HFFc6 (cell line): ENCODE measurements at places on chromosomes 13 and 19. TPM values are rescaled to one million over a fixed set of nuclear protein-coding genes. Genes with fewer than 3 reads are reported as not detected.

Gene C19orf85
- total RNA-seq = not detected in 3 replicates

DNA sequence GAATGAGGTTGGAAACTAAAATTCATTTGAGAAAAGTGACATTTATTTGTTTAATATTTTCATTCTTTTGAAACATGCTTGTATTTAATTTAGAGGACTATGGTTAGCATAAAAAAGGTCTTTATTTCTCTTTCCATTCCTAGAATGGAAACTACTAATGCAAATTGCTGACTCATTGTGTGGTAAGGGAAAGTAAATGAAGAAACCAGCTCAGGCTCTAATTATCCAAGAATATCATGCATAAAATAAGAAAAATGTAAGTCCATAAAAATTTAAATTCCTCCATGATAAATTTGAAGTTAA lies 777.0 kb upstream of the SLITRK1 start:
- peak overlapping the region; percentile 71 for H3K27ac ChIP-seq
- DNase-seq = no peak
- H3K27me3 ChIP-seq = no peaks in the 10 kb centered on the region
- H3K4me3 ChIP-seq = peak overlapping the region; percentile 55
- H3K36me3 ChIP-seq = peaks cover 8% of the 10 kb centered on the region

DNA sequence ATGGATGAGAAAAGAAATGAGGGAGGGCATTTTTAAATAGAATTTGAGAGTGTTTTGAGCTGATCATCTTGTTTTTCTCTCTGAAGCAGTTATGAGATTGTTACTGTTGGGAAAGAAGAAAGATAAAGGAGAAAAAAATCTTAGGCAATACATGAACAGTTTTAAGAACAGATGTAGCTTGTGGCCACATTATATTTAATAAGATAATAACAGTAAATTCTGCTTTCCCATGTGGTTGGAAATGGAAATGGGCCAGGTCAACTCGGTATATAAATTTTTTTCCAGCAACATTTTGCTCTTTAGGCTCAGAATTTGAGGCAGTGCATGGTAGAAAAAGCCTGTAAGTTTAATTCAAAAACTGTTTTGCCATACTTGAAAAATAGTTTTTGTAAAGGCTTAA lies 118.7 kb downstream of the POSTN start:
- no peaks in the 10 kb centered on the region; the same call in 1 of the 2 replicates for H3K27me3 ChIP-seq
- peaks cover 71% of the 10 kb centered on the region for H3K4me1 ChIP-seq
- no peaks in the 10 kb centered on the region for H3K36me3 ChIP-seq
- no peak for DNase-seq
- no peak overlapping the region for H3K27ac ChIP-seq

Gene WDR88
- total RNA-seq = not detected in 3 replicates

GRCh38 chr13:34011552-34012085 lies 193.7 kb downstream of the RFC3 start:
- H3K4me1 ChIP-seq = no peaks in the 10 kb centered on the region; the same call in 1 of the 2 replicates
- no peak for DNase-seq
- no peak overlapping the region for H3K4me3 ChIP-seq
- H3K27ac ChIP-seq = no peak overlapping the region

DNA sequence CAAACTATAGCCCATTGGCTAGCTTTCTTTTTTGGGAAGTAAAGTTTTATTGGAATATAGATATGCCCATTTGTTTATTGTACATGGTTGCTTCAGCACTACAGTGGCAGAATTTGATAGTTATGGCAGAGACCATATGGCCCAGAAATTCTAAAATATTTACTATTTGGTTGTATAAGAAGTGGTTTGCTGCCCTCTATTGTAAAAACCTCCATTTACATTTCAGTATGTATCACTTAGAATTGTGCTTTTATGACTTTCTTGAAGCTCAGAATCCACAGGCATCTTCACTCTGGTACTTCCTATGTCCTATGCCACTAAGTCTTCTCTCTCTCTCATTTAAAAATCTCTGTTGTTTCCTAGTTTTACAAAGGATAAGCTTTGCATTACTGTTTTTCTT lies 37.7 kb downstream of the DLEU7 start:
- peaks cover 4% of the 10 kb centered on the region; the same call in 1 of the 2 replicates for H3K4me1 ChIP-seq
- peaks cover 12% of the 10 kb centered on the region for H3K27me3 ChIP-seq
- H3K36me3 ChIP-seq = no peaks in the 10 kb centered on the region
- no peak overlapping the region for H3K4me3 ChIP-seq
- no peak overlapping the region for H3K27ac ChIP-seq

- peaks cover 9% of the 10 kb centered on the region; the same call in 1 of the 2 replicates for H3K4me1 ChIP-seq
- peaks cover 2% of the 10 kb centered on the region; the same call in 1 of the 2 replicates for H3K27me3 ChIP-seq
- no peak overlapping the region for H3K27ac ChIP-seq
- no peaks in the 10 kb centered on the region for H3K36me3 ChIP-seq
Observed at GRCh38 chr13:38687246-38688229, 661 bp downstream of the FREM2 start.

- peaks cover 4% of the 10 kb centered on the region for H3K27me3 ChIP-seq
- peaks cover 18% of the 10 kb centered on the region; the same call in 1 of the 2 replicates for H3K4me1 ChIP-seq
- peaks cover 10% of the 10 kb centered on the region for H3K36me3 ChIP-seq
- H3K27ac ChIP-seq = no peak overlapping the region
- H3K4me3 ChIP-seq = no peak overlapping the region
Observed at GRCh38 chr19:19315444-19315843, 4.9 kb downstream of the SUGP1 start.

DNA sequence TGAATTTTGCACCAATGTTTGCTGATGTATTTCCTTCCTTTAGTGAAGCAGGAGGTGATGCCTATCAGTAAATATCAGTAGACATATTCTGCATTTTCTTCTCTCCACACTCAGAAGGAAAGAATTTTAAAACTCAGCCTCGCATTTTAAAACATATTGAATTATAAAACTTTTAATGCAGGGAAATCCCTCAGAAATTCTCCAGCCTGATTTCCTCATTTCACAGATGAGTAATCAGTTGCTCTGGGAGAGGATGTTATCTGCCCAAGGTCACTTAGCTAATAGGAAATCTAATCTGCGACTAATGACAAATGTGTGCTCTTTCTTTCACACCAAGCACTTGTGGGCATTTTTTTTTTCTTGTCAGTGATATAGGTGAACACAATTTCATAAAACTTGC lies 320.6 kb downstream of the ITGBL1 start:
- H3K4me3 ChIP-seq = no peak overlapping the region
- DNase-seq = no peak
- peaks cover 10% of the 10 kb centered on the region for H3K27me3 ChIP-seq
- no peak overlapping the region for H3K27ac ChIP-seq
- H3K36me3 ChIP-seq = no peaks in the 10 kb centered on the region

DNA sequence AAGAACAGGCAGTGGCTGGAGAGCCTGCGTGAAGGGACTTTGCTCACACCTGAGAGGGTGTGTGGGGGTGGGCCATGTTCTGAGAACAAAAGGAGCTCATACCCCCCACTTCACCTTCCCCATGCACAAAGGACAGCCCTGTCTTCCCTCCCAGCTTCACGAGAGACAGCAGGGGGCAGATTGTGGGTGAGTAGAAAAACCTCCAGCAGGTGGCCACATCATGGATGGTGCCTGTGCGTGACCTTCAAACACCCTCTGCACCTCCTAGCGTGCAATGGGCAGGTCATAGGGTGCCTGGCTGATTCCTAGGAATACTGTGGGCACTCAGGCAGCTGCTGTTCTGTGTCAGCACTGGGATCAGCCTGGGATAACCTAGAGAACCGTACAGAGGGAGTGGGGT lies 36.3 kb upstream of the PSG9 start:
- no peak overlapping the region for H3K27ac ChIP-seq
- peaks cover 37% of the 10 kb centered on the region for H3K4me1 ChIP-seq
- peaks cover 14% of the 10 kb centered on the region for H3K36me3 ChIP-seq
- H3K4me3 ChIP-seq = no peak overlapping the region
- no peak for DNase-seq
- peaks cover 7% of the 10 kb centered on the region; the same call in 1 of the 2 replicates for H3K27me3 ChIP-seq

DNA sequence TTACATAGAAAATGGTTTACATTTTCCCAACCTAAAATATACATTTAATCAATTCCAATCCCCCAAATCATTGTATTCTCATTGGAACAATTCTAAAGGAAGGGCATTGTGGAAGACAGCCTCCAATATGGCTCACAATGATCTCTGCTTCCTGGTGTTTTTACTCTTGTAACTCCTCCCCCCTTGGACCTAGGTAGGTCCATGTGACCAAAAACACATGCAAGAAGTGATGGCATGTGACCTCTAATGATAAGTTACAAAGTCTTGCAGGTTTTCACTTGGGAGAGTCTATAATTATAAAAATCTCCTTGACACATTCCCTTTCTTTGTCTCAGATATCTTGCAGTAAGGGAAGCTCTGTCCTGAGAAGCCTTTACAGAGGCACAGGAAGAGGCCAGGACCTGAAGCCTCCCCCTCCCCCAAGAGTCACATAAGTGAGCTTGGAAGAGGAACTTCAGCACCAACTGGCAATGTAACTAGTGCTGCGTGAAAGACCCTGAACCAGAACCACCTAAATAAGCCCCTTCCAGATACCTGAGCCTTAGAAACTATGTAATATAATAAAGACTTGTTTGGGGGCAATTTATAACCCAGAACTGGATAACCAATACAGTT lies 816.2 kb upstream of the ATXN8OS start:
- H3K4me3 ChIP-seq = no peak overlapping the region
- no peak for DNase-seq
- no peaks in the 10 kb centered on the region for H3K4me1 ChIP-seq
- H3K36me3 ChIP-seq = no peaks in the 10 kb centered on the region

DNA sequence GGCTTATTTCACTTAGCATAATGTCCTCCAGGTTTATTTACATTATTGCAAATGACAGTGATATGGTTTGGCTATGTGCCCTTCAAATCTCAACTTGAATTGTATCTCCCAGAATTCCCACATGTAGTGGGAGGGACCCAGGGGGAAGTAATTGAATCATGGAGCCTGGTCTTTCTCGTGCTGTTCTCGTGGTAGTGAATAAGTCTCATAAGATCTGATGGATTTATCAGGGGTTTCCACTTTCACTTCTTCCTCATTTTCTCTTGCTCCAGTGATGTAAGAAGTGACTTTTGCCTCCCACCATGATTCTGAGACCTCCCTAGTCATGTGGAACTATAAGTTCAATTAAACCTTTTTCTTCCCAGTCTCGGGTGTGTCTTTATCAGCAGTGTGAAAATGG lies 109.6 kb downstream of the VWA8 start:
- peaks cover 18% of the 10 kb centered on the region for H3K36me3 ChIP-seq
- no peaks in the 10 kb centered on the region for H3K27me3 ChIP-seq
- DNase-seq = no peak
- H3K4me3 ChIP-seq = no peak overlapping the region
- peaks cover 23% of the 10 kb centered on the region for H3K4me1 ChIP-seq

Gene ZNF221
- total RNA-seq = 3.9 to 5.7 TPM (median 4.1 TPM) in 3 replicates

DNA sequence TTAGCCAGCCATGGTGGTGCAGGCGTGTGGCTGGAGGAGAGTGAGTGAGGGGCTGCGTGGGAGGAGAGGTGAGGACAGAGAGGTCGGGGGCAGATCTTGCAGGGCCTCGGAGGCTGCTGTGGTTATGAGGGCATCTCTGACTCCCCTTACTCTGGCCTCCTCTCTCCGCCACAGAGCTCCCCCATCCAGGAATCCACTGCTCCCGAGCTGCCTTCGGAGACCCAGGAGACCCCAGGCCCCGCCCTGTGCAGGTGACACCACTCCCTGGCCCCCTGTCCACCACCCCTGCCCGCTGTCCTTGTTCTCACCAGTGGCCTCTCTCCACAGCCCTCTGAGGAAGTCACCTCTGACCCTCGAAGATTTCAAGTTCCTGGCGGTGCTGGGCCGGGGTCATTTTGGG lies 7.8 kb downstream of the PTGER1 start:
- peaks cover 4% of the 10 kb centered on the region for H3K27me3 ChIP-seq
- no peak overlapping the region for H3K4me3 ChIP-seq
- no peak for DNase-seq
- peaks cover 4% of the 10 kb centered on the region; the same call in 1 of the 2 replicates for H3K36me3 ChIP-seq

- peaks cover 8% of the 10 kb centered on the region; the same call in 1 of the 2 replicates for H3K36me3 ChIP-seq
- no peak overlapping the region for H3K27ac ChIP-seq
- no peak overlapping the region for H3K4me3 ChIP-seq
- no peaks in the 10 kb centered on the region; the same call in 1 of the 2 replicates for H3K27me3 ChIP-seq
Observed at GRCh38 chr13:91660076-91660415, 261.6 kb downstream of the GPC5 start.

DNA sequence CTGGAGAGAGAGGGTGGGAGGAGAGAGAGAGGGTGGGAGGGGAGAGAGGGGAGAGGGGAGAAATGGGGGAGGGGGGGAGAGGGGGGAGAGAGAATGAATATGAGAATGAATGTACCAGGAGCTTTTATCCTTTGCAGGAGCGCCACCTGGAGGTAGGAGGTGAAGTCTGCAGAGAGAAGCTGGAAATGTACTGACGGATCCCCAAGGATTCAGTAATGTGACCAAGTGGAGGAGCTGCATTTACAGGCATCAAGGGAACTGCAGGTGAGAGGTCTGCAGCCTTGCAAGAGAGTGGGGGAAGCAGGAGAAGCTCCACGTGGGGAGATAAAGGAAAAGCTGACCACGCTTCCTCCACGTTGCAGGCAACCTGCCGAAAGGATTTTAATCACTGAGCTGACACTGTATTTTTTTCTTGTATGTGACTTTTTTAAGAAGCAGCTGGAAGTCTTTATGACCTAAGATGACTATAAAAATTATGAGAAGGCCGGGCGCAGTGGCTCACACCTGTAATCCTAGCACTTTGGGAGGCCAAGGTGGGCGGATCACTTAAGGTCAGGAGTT lies 33.7 kb downstream of the VSTM1 start:
- H3K4me1 ChIP-seq = peaks cover 22% of the 10 kb centered on the region
- peaks cover 2% of the 10 kb centered on the region; the same call in 1 of the 2 replicates for H3K27me3 ChIP-seq
- peak; percentile 46 for DNase-seq
- no peak overlapping the region; the same call in 1 of the 2 replicates for H3K4me3 ChIP-seq

Gene SHISA7
- total RNA-seq = not detected in 3 replicates

Gene PLVAP
- not detected in 3 replicates for total RNA-seq

GRCh38 chr19:55094456-55095259 lies 19.0 kb downstream of the EPS8L1 start:
- H3K4me3 ChIP-seq = no peak overlapping the region
- H3K27ac ChIP-seq = no peak overlapping the region
- H3K27me3 ChIP-seq = no peaks in the 10 kb centered on the region

Gene ACTMAP
- 6.2 to 8.5 TPM (median 7.4 TPM) in 3 replicates for total RNA-seq

DNA sequence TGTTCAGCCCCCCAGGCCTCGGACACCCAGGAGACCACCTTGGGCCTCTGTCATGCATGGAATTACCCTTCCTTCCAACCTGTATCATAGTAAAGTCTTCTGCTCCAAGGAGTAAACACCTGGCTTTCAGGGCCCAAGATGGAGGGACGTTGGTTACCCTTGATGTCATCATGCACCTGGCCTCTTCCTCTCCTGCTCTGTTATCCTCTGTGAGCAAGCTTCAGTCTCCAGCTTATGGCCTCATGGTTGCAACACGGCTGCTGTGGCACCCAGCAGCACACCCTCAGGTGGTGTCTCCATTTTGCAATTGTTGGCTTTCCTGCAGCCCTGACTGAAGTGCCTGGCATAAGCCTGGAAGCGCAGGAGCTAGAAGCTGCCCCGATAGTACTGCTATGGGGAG lies 4.0 kb upstream of the OVOL3 start:
- H3K27me3 ChIP-seq = no peaks in the 10 kb centered on the region
- H3K4me1 ChIP-seq = peaks cover 5% of the 10 kb centered on the region; the same call in 1 of the 2 replicates
- no peak overlapping the region for H3K27ac ChIP-seq
- no peak for DNase-seq
- 0 out of 2 replicates have a peak, but pooled peaks cover 9% of the 10 kb centered on the region for H3K36me3 ChIP-seq

Gene SIGLEC14
- total RNA-seq = not detected in 3 replicates
